HFFc6 (cell line): ENCODE measurements at places on chromosomes 7 and 10.

GRCh38 chr10:47028466-47028865, 117.2 kb downstream of the PTPN20 start:
- H3K4me1 ChIP-seq: peaks cover 37% of the 10 kb centered on the region
- H3K27ac ChIP-seq: no peak overlapping the region
- H3K27me3 ChIP-seq: peaks cover 14% of the 10 kb centered on the region
- no peak overlapping the region for H3K4me3 ChIP-seq
- DNase-seq: no peak

GRCh38 chr10:110784198-110784597, 87.5 kb upstream of the PDCD4 start:
- no peak for DNase-seq
- H3K27me3 ChIP-seq: peaks cover 58% of the 10 kb centered on the region
- H3K36me3 ChIP-seq: no peaks in the 10 kb centered on the region
- H3K4me3 ChIP-seq: no peak overlapping the region
- H3K27ac ChIP-seq: no peak overlapping the region
- peaks cover 7% of the 10 kb centered on the region; the same call in 1 of the 2 replicates for H3K4me1 ChIP-seq

DNA sequence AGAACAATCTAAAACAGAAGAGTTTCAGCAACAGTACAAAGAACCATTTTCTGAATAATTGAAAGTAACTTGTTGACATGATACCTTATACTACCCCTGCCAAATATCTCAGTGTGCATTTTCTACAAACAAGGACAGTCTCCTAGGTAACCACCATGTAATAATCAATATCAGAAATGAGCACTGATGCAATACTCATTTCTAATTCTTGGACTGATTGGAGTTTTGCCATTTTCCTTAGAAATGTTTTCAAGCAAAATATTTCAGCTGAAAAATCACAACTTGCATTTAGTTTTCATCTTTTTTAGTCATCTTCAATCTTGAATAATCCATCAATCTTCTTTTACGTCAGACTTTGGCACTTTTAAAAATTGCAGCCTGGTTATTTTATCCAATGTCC, 420.2 kb downstream of the CDC14C start:
- H3K4me3 ChIP-seq: no peak overlapping the region
- H3K27me3 ChIP-seq: no peaks in the 10 kb centered on the region
- no peaks in the 10 kb centered on the region for H3K4me1 ChIP-seq
- no peaks in the 10 kb centered on the region for H3K36me3 ChIP-seq
- no peak overlapping the region for H3K27ac ChIP-seq
- DNase-seq: no peak

DNA sequence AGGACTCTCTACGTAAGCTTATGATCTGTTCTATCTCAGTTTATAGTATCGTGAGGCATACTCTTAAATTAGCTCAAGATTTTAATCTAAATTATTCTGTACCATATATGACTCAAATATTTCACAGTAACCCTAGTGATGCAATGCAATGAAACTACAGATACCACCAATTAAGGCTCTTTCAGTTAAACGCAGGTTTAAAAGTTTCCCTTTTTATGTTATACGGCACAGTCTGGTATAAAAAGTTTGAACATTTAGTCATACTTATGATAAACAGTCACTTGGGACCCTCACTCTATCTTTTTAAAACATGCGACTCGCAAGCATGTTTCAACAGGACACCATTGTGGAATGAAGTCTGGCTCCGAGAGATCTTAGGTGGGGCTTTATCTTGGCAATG, 107.2 kb downstream of the CDK6 start:
- H3K4me1 ChIP-seq: peaks cover 97% of the 10 kb centered on the region
- no peaks in the 10 kb centered on the region for H3K27me3 ChIP-seq
- no peak overlapping the region for H3K4me3 ChIP-seq
- no peak for DNase-seq
- H3K36me3 ChIP-seq: peaks cover 43% of the 10 kb centered on the region

DNA sequence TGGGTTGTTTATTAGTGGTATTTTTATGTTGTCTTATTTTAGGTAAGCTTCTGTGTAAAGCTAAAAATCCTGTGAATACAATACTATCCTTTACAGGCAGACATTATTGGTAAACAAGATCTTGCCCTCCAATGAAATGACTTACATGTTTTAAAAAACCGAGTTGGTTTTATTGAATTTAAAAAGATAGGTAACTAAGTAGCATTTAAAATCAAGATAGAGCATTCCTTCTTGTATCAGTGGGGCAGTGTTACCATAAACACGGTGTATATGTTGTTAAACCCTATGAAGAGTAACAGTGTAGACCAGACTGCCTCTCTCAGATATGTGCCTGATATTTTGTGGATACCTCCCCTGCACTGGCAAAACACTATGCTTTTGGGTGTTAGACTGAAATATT, 81.0 kb downstream of the SNX10 start:
- no peak overlapping the region for H3K4me3 ChIP-seq
- no peak for DNase-seq
- H3K27me3 ChIP-seq: peaks cover 10% of the 10 kb centered on the region
- no peaks in the 10 kb centered on the region for H3K36me3 ChIP-seq

GRCh38 chr10:117370205-117370604, 5.0 kb downstream of the PDZD8 start:
- H3K4me3 ChIP-seq: no peak overlapping the region
- no peaks in the 10 kb centered on the region; the same call in 1 of the 2 replicates for H3K27me3 ChIP-seq
- no peaks in the 10 kb centered on the region for H3K36me3 ChIP-seq
- peak; percentile 24 for DNase-seq
- H3K27ac ChIP-seq: 0 out of 2 replicates have a peak overlapping the region, but pooled peaks have one; percentile 5

- H3K27ac ChIP-seq: no peak overlapping the region
- peaks cover 4% of the 10 kb centered on the region; the same call in 1 of the 2 replicates for H3K27me3 ChIP-seq
- H3K4me3 ChIP-seq: no peak overlapping the region
These were observed 4.4 kb upstream of the ITGB8 start for GRCh38 chr7:20326342-20326741.

DNA sequence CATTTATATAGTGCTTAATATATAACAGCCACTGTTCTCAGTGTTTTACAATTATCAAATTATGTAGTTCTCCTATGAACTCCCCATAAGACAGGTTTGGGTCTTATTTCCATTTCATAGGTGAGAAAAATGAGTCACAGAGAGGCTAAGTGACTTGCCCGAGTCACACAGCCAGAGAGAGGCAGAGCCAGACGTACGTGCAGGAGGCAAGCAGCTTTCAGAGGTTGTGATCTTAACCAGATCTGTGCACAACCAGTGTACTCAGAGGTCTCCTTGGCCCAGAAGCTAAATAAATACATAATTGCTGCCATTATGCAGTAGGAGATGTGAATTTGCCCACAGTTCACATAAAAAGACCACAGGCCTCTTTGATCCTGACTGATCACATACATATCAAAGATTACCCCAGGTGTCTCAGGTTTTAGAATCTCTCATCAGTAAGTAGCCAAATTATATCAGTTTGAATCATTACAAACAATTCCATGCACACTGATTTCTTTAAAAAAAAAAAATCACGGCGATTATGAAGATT, 304.7 kb upstream of the AOAH start:
- no peak overlapping the region for H3K27ac ChIP-seq
- no peak for DNase-seq
- 0 out of 2 replicates have a peak, but pooled peaks cover 4% of the 10 kb centered on the region for H3K36me3 ChIP-seq
- H3K27me3 ChIP-seq: peaks cover 4% of the 10 kb centered on the region
- peaks cover 44% of the 10 kb centered on the region for H3K4me1 ChIP-seq

GRCh38 chr7:123599766-123600165, 1.9 kb upstream of the ASB15 start:
- H3K4me3 ChIP-seq: no peak overlapping the region
- no peak overlapping the region for H3K27ac ChIP-seq
- no peaks in the 10 kb centered on the region for H3K36me3 ChIP-seq
- H3K4me1 ChIP-seq: no peaks in the 10 kb centered on the region
- no peaks in the 10 kb centered on the region; the same call in 1 of the 2 replicates for H3K27me3 ChIP-seq
- DNase-seq: no peak

GRCh38 chr7:95027234-95027872, 120.0 kb downstream of the PPP1R9A start:
- H3K4me3 ChIP-seq: no peak overlapping the region
- no peak for DNase-seq
- peaks cover 2% of the 10 kb centered on the region; the same call in 1 of the 2 replicates for H3K27me3 ChIP-seq
- H3K4me1 ChIP-seq: no peaks in the 10 kb centered on the region
- H3K27ac ChIP-seq: no peak overlapping the region
- no peaks in the 10 kb centered on the region for H3K36me3 ChIP-seq

DNA sequence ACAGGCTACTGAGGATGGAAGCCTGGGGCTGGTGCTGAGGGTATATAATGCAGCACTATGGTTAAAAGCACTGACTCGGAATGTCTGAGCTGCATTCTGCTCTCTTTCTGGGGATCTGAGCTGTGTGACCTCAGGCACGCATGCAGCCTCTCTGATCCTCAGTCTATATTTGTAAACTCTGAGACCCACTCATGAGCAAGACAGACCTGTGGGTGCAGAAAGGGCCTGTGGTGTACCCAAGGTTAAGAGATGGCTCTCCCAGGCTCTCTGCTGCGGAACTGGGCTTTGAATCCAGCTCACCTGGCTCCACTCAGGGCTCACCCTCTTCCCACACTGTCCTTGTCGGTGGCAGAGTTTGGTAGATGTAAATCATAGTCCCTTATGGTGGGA, 89.9 kb downstream of the CHST15 start:
- H3K4me3 ChIP-seq: no peak overlapping the region
- no peaks in the 10 kb centered on the region for H3K36me3 ChIP-seq
- peaks cover 20% of the 10 kb centered on the region for H3K27me3 ChIP-seq
- H3K27ac ChIP-seq: no peak overlapping the region
- DNase-seq: no peak

DNA sequence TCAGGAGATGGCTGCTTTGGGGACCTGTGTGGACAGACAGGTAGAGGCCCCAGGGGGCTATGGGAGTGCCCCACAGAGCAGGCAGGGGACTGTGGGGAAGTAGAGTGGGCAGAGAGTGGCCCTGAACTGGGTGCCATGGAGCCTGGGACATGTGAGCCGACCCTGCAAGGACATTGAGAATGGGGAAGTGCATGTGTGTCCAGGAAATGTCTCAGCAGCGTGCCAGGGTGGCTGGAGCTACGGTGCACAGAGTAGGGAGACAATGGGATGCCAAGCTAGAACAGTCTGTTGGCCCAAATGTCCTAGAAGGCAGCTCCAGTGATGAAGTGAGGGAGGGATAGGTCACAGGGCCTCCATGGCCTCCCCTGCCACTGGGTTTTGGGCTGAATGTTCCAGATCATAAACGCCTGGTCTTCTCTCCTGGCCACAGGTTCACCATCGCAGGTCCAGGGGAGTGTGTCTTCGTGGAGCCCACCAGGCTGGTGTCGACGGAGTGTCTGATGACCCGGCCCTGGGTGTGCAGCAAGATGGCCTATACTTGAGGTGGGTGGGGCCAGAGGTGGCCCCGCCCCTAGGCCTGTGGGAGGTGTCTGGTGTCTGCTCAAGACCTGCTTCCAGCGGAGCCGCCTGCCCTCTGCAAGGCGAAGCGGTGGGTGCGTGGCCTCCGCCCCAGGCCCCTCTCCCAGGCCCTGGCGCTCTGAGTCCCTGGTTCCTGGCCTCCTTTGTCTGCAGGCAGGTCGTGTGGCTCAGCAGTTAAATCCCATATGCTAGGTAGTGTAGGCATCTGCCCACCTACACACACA, 20.5 kb downstream of the CLEC2L start:
- H3K4me3 ChIP-seq: no peak overlapping the region
- H3K36me3 ChIP-seq: no peaks in the 10 kb centered on the region
- H3K4me1 ChIP-seq: no peaks in the 10 kb centered on the region
- H3K27me3 ChIP-seq: peaks cover 36% of the 10 kb centered on the region
- H3K27ac ChIP-seq: no peak overlapping the region

GRCh38 chr7:116439841-116440549, 59.5 kb upstream of the CAV2 start:
- no peak overlapping the region for H3K4me3 ChIP-seq
- H3K27me3 ChIP-seq: no peaks in the 10 kb centered on the region
- DNase-seq: no peak
- H3K4me1 ChIP-seq: peaks cover 90% of the 10 kb centered on the region

DNA sequence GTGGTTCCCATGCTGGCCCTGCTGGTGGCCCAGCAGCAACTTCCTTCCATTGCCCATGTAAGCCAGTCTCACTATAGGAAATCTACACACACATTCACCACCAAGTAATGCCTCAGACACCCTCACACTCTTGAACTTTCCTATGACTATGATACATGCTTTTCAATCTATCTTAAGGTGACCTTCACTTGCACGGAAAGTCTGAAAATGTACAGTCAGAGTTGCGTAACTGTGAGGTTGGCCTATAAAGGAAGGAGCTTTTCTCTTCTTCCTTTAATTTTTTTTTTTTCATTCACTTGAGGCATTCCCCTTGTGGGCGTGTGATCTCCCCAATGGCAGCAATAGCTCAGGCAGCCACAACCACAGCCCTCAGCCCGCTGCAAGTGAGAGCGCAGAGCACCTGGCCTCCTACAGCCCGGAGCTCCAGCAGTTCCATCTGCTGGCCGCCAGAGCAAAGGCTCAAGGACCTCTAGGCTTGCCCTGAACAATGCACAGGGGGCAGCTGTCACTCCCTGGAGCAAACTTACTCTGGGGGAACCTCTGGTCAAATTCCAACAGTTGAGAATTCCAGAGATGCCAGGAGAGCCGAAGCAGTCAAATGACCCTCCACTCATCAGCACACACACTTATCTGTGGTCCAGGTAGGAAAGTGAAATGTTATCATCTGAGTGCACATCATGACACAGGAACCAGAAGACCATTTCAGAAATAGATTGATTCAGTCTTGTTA, 123.1 kb upstream of the ADO start:
- H3K27ac ChIP-seq: no peak overlapping the region
- no peaks in the 10 kb centered on the region; the same call in 1 of the 2 replicates for H3K4me1 ChIP-seq
- no peak overlapping the region for H3K4me3 ChIP-seq
- no peak for DNase-seq
- peaks cover 13% of the 10 kb centered on the region for H3K36me3 ChIP-seq

- peaks cover 2% of the 10 kb centered on the region for H3K27me3 ChIP-seq
- H3K4me3 ChIP-seq: no peak overlapping the region
- H3K36me3 ChIP-seq: no peaks in the 10 kb centered on the region
- H3K27ac ChIP-seq: no peak overlapping the region
These were observed 82.3 kb downstream of the LHPP start for GRCh38 chr10:124543971-124544370.

DNA sequence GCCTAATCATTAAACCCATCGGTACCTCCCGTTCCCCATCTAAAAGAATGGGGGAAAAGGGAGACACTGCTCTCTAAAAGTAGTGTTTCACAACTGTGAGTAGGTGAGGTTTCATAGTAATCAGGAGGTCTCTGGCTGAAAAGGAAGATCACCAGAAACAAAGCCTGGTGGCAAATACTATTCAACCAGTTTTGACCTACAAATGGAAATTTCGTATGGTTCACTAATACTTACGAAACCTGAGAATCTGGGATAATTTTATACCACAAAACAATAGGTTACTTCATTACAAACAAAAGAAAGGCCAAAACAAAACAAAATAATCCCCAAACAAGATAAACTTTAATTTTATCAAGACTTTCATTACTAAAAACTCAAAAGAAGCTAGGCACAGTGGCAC, 28.4 kb upstream of the ANLN start:
- no peak overlapping the region for H3K27ac ChIP-seq
- H3K4me1 ChIP-seq: peaks cover 7% of the 10 kb centered on the region; the same call in 1 of the 2 replicates
- H3K27me3 ChIP-seq: peaks cover 4% of the 10 kb centered on the region
- H3K36me3 ChIP-seq: no peaks in the 10 kb centered on the region
- no peak overlapping the region for H3K4me3 ChIP-seq

GRCh38 chr7:103944230-103944900, 45.1 kb downstream of the RELN start:
- no peaks in the 10 kb centered on the region for H3K4me1 ChIP-seq
- H3K27me3 ChIP-seq: no peaks in the 10 kb centered on the region; the same call in 1 of the 2 replicates
- DNase-seq: no peak
- H3K4me3 ChIP-seq: no peak overlapping the region
